ENCODE measurements at places on chromosomes 12 and 14.
A peak's percentile ranks its signal among the peaks of the same experiment; 100 is the strongest.

DNA sequence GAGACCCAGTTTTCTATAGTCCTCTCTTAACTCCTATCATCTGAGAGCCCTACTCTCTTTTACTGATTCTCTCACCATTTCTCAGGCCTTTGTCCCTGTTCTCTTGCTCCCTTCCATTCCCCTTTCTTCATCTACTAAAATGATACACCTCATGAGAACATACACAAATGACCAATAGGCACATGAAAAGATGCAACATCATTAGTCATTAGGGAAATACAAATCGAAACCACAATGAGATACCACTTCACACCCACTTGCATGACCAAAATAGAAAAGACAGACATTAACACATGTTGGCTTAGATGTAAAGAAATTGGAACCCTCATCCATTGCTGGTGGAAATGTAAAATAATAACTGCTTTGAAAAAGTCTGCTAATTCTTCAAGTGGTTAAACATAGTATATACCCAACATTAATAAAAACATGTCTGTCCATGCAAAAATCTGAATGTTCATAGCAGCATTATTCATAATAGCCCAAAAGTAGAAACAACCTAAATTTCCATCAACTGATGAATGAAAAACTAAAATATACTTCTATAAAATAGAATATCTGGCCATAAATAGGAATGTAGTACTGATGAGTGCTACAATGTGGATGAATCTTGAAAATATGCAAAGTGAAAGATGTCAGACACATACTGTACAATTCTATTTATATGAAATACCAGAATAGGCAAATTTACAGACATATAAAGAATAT, 66.0 kb downstream of the DENND5B start:
- no peak for DNase-seq

- DNase-seq, result no peak
Observed at GRCh38 chr14:84857571-84857970, 672.4 kb upstream of the FLRT2 start.

DNA sequence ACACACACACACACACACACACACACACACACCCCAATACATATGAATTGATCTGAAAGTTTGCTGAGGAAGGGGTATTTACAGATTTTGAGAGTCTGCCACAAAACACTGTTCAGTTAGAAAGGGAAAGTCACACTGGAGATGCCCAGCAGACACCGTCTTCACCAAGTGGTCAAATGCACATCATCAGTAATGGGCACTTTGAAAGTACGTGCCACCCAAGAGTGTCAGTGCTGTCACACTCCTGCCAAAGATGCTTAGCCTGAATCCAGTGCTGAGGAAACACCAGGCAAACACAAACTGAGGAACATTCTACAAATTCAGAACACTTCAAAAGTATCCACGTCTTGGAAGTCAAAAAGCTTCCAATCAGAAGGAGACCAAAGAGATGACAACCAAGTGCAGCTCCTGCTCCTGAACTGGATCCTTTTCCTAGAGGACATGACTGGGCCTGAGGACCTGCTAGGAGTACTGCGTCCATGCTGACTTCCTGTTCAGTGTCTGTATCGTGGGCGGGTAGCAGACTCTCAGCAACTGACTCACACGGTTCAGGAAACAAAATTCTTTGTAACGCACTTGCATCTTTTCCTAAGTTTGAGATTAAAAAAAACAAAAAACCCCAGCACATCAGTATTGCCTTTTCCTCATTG, 18.6 kb downstream of the PSMC1 start:
- DNase-seq, result no peak

DNA sequence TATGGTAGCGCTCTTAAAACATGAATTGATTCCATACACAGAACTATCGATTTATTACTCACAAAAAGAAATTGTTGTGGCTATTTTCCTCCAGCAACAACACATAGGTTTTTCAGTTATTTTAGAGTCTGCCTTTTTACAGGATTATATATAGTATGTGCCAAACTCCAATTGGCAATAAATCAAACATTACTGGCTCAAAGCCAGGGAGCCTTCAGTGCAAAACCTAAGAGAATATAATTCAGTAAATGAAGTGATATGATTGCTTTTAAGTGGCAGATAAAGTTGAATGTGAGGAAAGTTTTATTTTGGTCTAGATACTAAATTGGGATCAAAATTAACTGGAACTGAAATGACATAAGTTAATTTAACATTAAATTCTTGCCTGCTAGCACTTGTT, 234.8 kb downstream of the PIK3C2G start:
- no peak for DNase-seq

- DNase-seq, result no peak
Observed at GRCh38 chr12:130791629-130792028, 47.4 kb downstream of the STX2 start.

GRCh38 chr12:3686463-3686862, 66.4 kb downstream of the CRACR2A start:
- DNase-seq, result no peak

- no peak for DNase-seq
Observed at GRCh38 chr12:11761869-11762567, 112.5 kb downstream of the ETV6 start.

DNA sequence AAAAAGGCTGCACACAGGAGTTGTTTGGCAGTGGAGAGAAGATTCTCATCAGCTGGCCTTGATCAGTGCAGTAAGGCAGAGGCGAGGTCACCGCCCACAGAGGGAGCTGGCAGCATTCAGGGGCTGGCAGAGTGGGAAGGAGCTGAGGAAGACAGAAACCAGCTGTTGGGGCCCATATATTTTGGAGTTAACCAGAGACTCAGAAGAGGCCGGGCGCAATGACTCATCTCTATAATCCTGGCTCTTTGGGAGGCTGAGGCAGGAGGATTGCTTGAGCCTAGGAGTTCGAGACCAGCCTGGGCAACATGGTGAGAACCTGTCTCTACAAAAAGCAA, 17.7 kb downstream of the SMCO2 start:
- no peak for DNase-seq

GRCh38 chr14:89284333-89285058, 132.5 kb downstream of the FOXN3 start:
- DNase-seq, result no peak

- peak; percentile 26 for DNase-seq
Observed at GRCh38 chr12:121712461-121713256, at the start of gene TMEM120B. TMEM120B (plus strand) TSS chr12:121712752; CDS start chr12:121712896, 144 bp downstream.

- DNase-seq, result no peak
Observed at GRCh38 chr12:95177201-95177768, 40.0 kb downstream of the FGD6 start.

- DNase-seq, result peak; percentile 46
Observed at GRCh38 chr12:88247241-88247643, 105.1 kb downstream of the TMTC3 start.

- no peak for DNase-seq
Observed at GRCh38 chr12:52171950-52172512, 19.8 kb downstream of the KRT80 start.

GRCh38 chr12:83865431-83865830, 1047.2 kb downstream of the SLC6A15 start:
- DNase-seq, result no peak

DNA sequence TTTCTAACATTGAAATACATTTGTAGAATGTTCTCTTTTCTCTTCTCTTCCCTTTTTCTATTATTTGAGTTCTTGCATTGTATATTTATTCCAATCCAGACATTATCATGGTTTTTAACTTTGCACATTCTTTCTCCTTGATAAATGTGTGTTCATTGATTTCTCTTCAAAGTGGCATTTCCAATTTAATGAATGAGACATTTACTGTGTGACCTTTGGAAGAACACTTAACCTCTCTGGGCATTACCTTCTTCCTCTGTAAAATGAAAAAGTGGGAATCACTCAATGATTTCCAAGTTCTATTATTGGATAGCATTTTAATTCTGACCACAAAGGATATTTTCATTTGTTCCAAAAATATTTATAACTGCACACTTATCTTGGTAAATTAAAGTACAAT, 1095.8 kb downstream of the GALC start:
- no peak for DNase-seq

GRCh38 chr12:44465139-44465538, 411.0 kb downstream of the NELL2 start:
- DNase-seq, result no peak

DNA sequence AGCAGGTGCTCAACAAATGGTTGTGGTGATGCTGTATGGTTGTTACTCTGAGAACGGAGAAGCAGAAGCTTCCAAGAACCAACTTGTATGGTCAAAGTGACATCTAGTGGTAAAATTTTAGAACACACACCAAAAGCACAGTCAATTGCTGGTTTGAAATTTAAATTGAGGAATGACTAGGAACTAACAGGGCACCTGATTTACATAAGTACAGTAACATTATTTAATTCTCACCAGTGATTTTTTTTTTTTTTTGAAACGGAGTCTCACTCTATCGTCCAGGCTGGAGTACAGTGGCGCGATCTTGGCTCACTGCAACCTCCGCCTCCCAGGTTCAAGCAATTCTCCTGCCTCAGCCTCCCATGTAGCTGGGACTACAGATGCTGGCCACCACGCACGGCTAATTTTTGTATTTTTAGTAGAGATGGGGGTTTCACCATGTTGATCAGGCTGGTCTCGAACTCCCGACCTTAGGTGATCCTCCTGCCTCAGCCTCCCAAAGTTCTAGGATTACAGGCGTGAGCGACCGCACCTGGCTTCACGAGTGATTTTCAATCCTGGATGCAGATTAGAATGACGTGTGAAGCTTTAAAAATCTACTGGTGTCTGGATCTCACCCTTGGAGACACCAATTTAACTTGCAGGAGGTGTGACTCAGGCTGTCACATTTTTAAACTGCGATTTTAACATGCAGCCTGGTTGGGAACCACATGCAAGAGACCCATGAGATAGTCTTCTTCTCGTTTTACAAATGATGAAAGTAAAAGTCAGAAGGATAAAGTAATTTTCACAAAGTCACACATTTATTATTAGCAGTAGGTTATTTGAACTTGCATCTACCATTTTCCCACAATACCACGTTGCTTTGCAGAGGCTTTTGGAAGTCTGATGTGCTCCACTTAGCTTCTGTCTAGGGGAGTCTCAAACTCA, 14.1 kb upstream of the NUMB start:
- DNase-seq, result no peak

DNA sequence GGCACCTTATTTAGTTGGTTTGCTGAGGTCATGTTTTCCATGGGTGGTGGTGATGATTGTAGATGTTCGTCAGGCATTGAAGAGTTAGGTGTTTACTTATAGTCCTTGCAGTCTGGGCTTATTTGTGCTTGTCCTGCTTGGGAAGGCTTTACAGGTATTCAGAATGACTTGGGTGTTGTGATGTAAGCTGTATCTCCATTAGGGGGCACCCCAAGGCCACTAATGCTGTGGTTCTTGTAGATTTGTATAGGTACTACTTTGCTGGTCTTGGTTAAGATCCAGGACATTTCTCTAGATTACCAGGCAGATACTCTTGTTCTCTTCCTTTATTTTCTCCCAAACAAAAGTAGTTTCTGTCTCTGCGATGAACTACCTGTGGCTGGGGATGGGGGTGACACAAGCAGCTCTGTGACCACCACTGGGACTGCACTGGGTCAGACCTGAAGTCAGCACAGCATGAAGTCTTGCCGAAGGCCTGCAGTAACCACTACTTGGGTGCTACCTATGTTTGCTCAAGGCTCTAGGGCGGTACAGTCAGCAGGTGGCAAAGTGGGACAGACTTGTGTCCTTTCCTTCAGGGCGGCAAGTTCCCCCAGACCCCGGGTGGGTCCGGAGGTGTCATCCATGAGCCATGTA, 35.8 kb upstream of the FBXO33 start:
- no peak for DNase-seq

DNA sequence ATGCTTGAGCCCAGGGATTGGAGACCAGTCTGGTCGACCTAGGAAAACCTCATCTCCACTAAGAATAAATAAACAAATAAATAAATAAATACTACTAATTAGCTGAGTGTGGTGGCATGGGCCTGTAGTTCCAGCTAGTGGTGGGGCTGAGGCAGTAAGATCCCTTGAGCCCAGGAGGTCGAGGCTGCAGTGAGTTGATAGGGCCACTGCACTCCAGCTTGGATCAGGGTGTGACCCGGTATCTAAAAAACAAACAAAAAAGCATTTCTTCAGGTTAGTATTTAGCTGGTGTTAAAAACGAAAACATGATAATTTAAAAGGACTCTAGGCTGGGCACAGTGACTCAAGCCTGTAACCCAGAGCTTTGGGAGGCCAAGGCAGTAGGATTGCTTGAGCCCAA, 1.2 kb upstream of the FGD4 start:
- no peak for DNase-seq

DNA sequence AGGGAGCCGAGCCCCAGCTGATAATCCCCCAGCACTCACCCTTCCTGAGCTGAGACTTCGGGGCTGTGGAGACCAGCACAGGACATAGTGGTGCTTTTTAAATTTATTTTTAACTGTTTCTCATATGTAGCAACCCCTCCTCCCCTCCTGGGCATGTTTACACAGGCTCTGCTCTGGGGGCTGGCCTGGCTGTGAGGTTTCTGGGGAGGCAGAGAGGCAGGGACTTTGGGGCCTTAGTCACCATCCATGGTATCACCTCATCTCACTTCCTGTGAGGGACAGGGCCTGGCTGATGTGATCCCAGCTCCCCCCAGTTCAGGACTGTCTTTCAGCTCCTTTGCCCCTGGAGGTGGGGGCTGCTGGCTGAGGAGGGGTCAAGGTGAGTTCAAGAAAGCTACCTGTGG, 20.4 kb downstream of the VASH1 start:
- no peak for DNase-seq

GRCh38 chr12:53159195-53159839, 21.2 kb upstream of the ZNF740 start:
- peak; percentile 39 for DNase-seq

DNA sequence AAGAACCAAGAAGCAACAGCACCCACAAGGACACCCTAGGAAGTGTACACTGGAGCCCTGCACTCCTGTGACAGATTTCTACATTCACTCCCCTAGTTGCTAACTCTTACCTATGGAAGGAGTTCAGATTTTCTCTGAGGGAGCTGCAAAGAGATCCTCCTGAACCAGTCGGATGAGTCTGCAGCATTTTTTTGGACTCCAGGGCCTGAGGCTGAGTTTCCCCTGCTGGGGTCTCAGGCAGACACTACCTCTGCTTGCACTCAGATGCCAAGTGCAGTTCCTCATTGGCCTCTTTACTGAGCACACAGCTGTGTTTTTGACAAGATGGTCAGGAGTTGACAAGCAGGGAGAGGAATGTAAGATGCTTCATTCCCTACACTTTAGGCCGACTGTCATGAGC, 153.2 kb upstream of the RBM19 start:
- no peak for DNase-seq

- no peak for DNase-seq
Observed at GRCh38 chr14:56057071-56057741, 61.0 kb upstream of the PELI2 start.

DNA sequence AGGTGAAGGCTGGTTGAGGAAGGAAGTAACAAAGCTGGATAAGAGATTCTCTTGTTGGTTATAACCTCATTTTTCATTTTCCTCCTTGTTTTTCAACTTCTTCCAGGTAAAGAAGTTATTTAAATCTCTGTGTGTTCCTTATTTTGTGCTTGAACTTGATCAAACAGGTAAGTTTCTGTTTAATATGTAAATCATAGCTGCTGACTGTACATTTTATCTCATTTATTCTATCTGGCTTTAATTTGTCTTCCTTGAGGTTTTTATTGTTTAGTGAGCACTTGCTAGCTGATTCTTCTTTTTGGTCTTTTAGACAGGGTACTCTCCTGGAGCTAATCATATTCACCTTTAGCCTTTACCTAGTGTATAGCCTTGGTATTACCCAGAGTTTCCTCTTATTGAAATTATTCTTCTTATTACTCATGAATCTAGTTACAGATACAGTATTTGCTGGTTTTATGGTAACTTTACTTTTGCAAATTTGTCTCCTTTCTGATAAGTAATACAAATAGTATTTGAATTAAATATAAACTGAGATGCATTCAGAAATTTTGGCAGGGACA, 42.4 kb downstream of the TXNRD1 start:
- DNase-seq, result no peak

Data from HS-27A (cell line).